ENCODE measurements at places on chromosomes 1 and 21.

GRCh38 chr1:194309269-194309668, 1122.9 kb upstream of the B3GALT2 start:
- DNase-seq: no peak

DNA sequence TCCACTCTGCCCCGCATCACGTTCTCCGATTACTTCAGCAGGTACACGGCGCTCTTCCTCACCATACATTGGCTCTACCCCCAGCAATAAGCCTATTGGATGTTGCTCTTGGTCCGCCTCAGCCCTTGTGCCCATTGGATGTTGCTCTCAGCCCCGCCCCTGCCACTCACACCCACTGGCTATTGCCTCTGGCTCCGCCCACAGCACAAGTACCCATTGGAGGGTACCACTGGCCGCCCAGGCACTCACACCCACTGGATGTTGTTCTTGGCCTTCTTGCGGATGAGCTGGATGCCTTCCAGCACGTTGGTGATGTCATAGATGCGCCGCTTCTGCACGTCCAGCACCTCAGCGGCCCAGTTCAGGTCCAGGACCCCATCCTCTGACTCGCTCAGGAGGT, 9.4 kb downstream of the E2F2 start:
- no peak for DNase-seq

DNA sequence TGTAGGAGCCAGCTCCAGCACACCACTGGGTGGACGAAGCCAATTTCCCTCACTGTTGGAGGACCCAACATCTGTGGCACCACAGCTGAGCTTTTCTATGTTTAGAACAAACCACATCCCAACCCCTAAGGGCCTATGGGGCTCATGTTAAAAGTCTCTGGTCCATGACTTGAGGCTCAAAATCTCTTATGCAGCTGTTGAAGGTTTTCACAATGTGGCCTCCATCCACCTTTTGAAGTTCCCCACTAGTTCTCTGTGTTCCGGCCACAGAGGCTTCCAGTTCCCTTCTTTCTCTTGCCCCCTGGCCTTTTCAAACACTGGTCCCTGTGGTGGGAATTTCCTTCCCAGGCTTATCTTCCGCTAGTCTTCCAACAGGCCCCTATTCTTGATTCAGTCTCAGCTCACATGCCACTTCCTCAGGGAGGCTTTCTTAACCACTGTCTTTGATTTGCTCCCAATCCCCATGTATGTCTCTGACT, 3.9 kb upstream of the IFNLR1 start:
- DNase-seq: no peak

DNA sequence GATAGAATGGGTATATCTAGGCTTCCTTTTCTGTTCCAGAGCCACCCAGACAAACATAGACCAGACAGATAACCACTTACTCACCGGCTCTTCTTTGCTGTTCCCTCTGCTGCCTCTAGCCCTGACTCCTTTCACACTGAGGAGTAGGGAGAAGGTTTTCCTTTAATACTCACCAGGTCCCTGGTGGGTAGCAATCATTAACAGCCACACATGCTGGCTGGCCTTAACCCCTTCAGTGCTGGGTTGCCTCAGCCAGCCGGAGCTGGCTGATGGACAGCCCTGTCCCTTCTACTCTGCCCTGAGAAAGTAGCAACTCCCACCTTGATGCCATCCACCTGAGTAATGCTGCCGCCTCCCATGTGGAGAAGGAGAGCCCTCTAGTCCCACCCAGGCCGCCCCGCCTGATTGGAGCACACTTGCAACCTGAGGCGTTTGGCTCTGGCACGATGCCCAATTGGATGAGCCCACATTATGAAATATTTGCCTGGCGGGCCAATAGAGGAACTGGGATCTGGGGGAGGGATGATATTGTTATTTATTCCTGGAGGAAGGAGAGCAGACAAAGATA, 71.6 kb downstream of the PLEKHA6 start:
- no peak for DNase-seq

GRCh38 chr1:87265786-87266185, 62.9 kb upstream of the LMO4 start:
- DNase-seq: no peak
